ENCODE measurements at places on chromosomes 12 and 14.

- DNase-seq = no peak
Observed at GRCh38 chr14:69652942-69653684, 41.7 kb downstream of the SUSD6 start.

GRCh38 chr14:105448706-105449111 is 25.9 kb upstream of the CRIP2 start:
- DNase-seq = peak; percentile 38

- no peak for DNase-seq
Observed at GRCh38 chr12:98291828-98292227, 223.6 kb upstream of the TMPO start.

- DNase-seq = peak; percentile 49
Observed at GRCh38 chr14:59103396-59103795, 85.1 kb upstream of the DAAM1 start.

- DNase-seq = no peak
Observed at GRCh38 chr14:44112774-44113460, 394.2 kb downstream of the FSCB start.

Measured in EL (cell line).